EH (cell line): ENCODE measurements at places on chromosomes 3 and 15.

DNA sequence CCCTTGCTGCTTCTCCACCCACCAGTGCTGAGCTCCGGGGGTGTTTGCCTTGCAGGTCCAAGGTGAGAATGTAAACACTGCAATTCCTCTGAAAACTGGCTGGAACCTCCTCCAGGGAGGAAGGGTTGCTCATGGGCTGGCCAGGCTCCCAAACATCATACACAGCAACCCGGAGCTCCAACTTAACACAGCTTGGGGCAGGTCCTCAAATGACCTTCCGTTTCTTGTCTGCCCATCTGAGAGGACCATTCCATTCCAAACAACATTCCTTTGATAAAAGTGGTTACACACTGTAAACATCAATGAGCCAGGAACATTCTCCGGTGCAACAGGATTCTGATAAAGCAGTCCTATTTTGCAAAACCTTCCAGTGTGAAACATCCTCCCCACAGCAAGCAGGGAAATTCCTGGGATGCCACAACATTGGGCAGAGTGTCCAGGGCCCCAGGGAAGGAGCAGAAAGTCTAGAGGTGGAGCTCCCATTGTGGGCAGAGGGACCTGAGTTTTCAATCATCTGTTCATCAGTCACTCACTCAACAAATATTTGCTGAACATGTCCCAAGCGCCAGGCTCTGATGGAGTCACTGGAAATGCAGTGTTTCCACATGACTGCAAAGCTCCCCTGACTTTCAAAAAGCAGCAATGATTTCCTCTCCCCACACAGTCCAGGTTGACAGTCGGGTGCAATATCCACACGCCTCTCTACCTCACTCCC is 7.3 kb upstream of the HEG1 start:
- peak; percentile 99 for DNase-seq

GRCh38 chr15:67006083-67007065 is 59.0 kb upstream of the SMAD3 start:
- peak; percentile 15 for DNase-seq

- DNase-seq = peak; percentile 13
These were observed 646 bp downstream of the IQCB1 start for GRCh38 chr3:121834157-121834670.

GRCh38 chr3:193149998-193150397 is 91.0 kb upstream of the PLAAT1 start:
- no peak for DNase-seq

GRCh38 chr3:170356596-170357175 is 829 bp upstream of the SKIL start:
- DNase-seq = peak; percentile 86

DNA sequence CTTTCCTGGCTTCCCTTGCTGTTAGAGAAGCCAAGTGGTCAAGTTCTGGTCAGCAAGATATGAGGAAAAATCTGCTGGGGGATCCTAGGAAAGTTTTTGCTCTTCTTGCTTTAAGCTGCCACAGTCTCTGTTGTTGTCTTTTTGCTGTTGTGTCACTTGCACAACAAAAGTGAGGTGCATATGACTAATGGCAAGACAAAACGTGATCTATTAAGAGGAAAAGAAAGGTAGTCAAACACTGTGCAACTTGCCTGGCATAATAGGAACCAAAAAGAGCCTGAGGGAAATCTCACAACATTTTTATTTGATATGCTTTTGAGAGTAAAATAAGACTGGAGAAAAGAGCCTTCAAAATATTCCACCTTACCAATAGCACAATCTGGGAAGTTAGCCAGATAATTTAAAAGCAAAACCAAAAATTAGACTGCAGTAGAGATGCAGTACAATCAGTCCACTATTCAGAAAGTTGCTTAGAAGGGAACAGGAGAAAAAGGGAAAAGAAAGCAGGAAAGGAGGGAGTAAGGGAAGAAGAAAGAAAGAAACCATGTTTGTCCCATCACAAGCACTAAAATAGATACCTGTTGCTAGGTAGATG is 110.0 kb upstream of the SLC4A7 start:
- peak; percentile 38 for DNase-seq

- DNase-seq = no peak
These were observed 914.9 kb downstream of the ZPLD1 start for GRCh38 chr3:103349760-103350159.

GRCh38 chr3:13264468-13264795 is 155.7 kb downstream of the NUP210 start:
- DNase-seq = no peak

GRCh38 chr3:1092771-1093170 is at the start of gene CNTN6:
Gene CNTN6 (plus strand): TSS chr3:1093024. CDS start chr3:1148009, 54,985 bp downstream.
- DNase-seq = no peak

DNA sequence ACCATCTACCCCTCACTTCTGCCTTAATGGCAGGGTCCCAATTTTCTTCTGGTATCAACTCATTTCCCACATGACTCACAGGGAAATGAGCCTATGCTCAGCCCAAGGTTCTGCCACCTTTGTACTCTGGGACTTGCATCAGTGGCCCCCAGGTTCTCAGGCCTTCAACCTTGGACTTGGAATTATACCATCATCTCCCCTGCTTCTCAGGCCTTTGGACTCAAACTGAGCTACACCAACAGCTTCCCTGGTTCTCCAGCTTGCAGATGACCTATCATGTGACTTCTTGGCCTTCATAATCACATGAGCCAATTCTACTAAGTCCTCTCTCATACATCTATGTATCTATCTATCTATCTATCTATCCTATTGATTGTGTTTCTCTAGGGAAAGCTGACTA is 149.5 kb downstream of the PLCH1 start:
- no peak for DNase-seq

DNA sequence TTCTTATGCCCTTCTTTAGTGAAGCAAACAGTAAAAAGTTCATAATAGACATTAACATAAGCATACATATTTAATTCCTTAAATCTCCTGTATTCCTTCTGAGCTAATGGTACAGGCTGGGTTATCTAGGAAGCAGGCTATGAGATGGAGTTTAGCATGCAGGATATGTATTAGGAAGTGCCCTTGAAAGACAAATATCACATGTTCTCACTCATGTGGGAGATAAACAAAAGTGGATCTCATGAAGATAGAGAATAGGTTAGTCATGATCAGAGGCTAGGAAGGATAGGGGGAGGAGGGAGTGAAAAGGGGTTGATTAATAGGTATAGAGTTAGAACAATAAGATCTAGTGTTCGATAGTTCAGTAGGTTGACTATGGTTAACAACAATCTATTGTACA is 105.4 kb downstream of the CLASP2 start:
- DNase-seq = no peak

- DNase-seq = no peak
These were observed 121.9 kb upstream of the DPH6 start for GRCh38 chr15:35667908-35668307.

- DNase-seq = no peak
These were observed 40.3 kb downstream of the SLC6A20 start for GRCh38 chr3:45756055-45756454.

DNA sequence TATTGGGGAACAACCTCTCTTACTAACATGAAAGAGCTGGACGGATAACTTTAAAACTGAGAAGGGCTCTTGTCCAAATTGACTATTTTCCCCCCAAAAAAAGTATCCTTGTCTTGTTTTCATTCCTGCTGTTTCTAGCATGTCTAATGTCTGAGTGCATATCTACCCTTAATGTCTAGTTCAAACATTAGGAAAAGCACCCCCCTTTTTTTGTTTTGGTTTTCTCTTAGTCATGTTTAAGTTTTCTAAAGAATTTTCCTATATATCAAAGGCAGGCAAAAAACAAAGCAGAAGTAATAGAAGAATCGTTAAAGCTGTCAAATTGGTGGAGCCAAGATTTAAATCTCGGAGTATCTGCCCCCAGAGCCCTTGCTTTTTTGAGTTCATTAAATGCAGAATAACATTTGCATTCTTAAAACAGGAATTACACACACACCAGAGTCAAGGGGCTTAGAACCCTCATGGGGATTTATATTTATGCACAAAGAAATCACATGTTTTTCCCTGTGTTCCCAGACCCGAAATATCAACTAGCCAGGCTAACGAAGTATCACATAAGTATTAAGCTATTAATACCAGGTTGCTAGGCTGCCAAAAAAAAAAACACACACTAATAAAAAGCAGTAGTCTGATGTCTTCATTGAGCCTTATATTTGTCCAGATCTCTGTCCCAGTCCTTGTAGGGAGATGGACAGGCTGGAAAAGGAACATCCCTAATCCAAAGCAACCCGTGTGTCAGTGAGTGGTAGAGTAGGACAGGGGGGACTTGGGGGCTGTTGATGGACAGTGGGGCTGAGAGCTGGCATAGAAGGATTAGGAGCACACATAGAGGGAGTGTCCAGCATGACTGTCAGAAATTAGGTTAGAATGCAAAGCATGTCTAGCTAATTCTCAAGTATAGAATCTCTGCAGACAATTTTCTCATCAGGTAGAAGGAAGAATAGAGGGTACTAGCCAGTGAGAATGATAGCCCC is 103.6 kb upstream of the BFSP2 start:
- DNase-seq = peak; percentile 40

DNA sequence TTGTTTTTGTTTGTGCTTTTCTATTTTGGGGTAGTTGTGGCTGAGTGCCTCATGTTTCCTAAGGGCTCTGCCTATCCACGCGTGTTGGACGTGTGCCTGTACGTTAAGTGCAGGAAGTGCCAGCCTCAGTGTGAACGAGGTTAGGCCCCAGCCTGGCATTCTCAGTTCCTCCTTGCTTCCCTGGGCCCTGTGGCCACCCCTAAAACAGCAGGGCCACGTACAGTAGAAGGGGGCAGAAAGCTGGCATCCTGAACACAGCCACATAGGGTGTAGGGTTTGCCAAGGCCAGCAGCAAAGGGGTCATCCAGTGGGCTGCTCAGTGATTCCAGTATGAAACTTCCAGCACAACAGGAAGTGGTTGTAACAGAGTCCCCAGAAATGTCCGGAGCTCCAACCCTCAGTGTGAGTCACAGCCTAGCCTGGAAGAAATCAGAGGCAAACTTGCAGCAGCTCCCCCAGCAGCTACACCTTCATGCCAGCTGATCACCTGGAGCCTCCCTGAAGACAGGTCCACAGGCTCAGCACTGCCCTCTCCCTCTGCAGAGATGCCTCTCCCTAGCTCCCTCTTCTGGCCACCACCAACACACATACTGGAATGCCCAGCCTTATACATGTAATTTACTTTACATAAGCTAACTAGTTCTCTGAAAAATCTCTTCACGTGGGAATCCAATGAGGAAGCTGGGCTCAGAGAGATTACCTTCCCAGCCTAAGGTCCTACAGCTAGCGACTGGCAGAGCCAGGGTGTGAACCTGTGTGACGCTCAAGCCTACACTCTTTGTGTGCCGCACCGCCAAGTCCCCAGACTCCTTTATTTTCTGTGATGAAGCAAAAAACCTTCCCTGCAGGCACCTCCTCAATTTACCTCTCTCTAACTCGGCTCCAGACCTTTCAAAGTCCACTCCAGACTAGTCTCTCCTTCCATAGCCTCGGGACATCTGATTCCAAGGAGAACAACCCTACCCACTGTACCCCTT is 26.6 kb downstream of the ILDR1 start:
- peak; percentile 79 for DNase-seq

- no peak for DNase-seq
These were observed 93.6 kb upstream of the NEO1 start for GRCh38 chr15:72958634-72959033.

DNA sequence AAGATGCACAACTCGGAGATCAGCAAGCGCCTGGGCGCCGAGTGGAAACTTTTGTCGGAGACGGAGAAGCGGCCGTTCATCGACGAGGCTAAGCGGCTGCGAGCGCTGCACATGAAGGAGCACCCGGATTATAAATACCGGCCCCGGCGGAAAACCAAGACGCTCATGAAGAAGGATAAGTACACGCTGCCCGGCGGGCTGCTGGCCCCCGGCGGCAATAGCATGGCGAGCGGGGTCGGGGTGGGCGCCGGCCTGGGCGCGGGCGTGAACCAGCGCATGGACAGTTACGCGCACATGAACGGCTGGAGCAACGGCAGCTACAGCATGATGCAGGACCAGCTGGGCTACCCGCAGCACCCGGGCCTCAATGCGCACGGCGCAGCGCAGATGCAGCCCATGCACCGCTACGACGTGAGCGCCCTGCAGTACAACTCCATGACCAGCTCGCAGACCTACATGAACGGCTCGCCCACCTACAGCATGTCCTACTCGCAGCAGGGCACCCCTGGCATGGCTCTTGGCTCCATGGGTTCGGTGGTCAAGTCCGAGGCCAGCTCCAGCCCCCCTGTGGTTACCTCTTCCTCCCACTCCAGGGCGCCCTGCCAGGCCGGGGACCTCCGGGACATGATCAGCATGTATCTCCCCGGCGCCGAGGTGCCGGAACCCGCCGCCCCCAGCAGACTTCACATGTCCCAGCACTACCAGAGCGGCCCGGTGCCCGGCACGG is 991 bp downstream of the SOX2 start:
- no peak for DNase-seq

GRCh38 chr3:35663471-35663870 is 24.1 kb downstream of the ARPP21 start:
- no peak for DNase-seq

DNA sequence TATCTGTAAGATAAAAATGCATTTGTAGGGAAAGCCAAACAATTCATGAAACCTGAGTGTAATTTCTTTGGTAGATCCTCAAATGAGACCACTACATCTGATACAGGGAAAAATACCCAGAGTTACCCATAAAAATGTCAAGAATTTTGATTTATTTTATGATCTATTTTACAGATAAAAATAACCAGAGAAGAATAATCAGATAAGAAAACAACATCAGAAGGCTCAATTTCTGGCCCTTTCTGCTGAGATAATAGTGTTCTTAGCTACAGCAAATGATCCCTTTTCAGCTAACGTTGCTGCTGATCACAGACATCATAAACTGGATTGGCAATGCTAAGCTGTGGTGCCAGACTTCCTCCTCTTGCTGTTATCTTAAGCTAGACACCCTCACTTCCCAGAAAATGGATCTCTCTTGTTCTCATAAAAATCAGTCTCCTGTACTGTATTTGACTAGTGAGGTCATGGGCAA is 21.3 kb upstream of the TMEM108 start:
- DNase-seq = no peak

DNA sequence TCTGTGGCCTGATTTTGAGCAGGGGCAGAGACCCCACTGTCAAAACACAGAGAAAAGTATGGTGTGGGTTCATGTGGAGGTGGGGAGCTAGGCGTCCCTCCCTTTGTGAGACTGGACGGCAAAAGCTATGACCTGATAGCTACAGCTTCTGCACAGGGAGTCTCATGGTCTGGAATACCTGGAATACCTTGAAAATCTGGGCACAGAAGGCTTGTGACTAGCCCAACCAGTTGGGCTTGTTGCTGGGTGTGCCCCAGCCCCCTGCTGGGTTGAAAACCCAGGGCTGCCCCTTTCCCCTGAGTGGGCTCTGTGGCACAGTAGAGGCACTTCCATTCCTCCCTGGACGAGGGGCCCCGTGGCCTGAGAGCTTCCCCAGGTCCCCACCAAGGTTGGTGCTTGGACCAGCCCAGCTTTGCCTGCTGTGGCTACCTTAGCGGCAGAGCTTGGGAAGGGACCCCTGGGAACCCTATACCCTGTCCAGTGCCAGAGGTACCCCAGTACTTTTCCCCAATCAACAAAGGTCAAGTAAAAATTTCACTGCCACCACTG is 37.3 kb downstream of the SLC2A2 start:
- DNase-seq = no peak

- no peak for DNase-seq
These were observed 2.6 kb downstream of the DPH3 start for GRCh38 chr3:16262174-16262573.
